ENCODE measurements at places on chromosomes 11 and 22.

DNA sequence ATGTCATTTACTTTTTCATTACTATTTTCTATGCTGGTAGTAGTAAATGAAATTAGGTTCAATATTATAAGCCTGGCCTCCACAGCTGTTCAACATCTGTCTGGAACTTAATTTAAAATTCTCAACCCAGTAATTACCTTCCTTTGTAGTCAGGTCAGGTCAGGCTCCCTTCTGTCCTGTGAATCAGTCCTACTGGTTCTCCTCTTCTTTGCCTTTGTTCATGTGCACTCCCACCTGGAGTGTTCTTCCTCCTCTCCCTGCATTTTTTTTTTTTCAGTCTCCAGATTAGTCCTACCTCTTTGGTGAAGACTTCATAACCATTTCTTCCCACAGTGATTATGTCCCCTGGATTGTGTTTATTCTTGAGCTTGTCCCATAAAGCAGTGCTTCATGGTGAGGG is 67.9 kb downstream of the DKK3 start:
- DNase-seq = no peak

DNA sequence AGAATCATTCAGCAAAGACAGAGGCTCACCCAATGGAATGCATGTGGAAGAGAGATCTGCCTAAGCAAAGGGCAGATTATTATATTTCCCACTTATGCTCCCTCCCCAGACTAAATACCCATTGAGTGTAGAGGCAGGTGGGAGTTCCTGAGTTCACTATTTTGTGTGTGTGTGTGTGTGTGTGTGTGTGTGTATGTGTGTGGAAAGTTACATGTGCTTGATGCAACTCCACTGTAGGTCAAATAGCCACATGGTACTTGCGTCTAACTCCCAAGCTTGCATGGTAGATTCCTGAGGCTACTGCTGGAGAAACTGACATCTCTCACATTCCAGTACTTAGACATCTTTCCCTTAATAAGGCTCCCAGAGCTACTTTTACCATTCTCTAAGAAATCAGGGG is 3.4 kb upstream of the COPB1 start:
- DNase-seq = no peak

- DNase-seq = no peak
Observed at GRCh38 chr22:23424031-23424430, 156.1 kb downstream of the IGLL1 start.

DNA sequence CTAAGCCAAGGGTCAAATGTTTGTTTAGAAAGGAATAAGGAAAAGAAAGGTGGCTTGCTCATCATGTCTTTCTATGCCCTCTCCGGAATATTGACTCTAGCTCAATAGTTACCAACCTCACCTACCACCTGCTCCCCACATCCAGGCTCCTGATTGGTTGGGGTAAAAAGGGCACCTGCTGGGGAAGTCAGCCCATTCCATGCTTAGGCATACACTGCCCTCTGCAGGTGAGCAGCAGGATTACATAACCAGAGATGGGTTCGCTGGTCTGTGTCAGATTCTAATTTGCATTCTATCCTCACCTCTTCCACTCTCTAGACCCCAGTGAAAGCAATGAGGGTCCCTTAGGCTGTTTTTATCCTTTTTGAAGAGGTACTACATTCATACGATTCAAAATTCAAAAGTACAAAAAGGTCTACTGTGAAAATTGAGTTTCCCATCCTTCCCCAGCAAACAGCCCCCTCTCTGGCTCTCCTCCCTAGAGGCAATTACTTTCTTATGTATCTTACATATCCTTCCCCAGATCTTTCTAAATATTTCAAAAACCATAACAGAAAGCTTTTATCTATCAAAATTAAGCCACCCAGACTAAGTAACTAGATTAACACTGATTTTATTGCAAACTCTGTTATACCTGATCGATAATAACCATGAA is 98.0 kb upstream of the ASPHD2 start:
- DNase-seq = peak; percentile 50

DNA sequence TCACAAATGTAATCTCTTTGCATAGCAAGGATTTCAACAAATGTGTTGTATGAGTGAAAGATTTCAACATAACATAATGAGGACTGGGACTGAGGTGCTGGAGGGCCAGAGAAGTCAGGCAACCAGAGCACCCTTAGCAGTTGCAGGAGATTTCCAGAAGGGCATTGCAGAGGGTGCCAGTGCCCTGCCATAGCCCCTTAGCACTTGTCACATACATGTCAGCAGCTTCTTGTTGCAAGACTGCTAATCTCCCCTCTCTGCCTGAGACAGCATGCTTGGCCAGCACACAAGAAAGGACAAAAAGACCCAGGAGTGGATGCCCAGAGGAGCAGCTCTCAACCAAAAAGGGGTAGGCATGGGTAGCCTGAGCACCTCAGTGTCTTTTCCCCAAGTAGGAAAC is 43.2 kb downstream of the BBOX1 start:
- DNase-seq = no peak

DNA sequence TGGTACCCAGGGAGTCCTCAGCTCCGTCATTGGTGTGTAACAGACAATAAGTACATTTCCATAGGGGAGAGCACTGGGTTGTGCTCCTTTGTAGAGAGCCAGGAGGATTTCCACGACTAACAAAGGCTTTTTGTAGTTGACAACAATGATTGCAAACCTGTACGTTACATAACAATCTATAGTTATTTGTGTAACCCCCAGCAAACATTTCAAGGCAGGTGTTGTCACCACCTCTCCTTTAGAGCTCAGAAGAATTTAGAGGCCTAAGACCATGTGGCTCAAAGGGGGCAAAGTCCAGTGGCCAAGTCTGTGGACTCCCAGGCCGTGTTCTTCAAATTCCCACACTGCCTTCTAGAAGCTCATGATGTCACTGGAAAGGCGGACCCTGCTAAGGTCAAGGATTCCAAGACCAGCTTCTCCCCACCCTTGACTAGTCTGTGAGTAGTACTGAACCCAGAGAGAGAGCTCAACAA is 15.8 kb downstream of the RPL27A start:
- DNase-seq = no peak

GRCh38 chr11:95788921-95789505 is 569 bp downstream of the FAM76B start:
- DNase-seq = peak; percentile 55

- DNase-seq = no peak
Observed at GRCh38 chr22:43171019-43171491, 15.9 kb downstream of the TTLL12 start.

DNA sequence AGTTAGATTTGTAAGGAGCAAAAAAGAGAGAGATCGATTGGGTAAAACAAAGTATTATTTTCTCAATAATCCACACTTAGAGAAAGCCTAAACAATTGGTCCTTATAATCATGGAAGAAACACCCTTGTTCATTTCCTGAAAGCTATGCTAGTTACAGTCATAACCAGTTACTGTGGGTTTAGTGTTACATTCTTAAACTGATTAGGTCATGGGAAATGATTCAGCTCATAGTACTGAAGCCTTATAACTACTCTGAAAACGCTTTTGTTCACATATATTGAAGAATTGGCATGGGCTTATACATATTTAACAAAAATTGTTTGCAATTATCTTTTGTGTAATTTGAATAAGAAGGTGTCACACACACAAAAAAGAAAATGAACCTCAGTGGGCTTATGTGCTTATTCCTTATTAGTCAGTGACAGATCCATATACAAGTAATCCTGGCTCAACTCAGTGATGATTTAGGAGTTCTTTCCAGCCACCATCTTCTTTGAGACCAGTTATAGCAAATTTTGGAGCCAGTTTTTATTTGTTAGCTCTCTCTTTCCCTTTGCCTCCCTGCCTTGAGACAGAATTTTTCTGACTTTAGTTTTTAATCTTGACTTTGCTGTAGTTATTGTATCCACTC is 198.5 kb upstream of the CTSC start:
- peak; percentile 89 for DNase-seq

- no peak for DNase-seq
Observed at GRCh38 chr11:9208726-9209501, 56.2 kb downstream of the DENND5A start.

GRCh38 chr11:119356349-119357031 is 10.0 kb upstream of the MFRP start:
- DNase-seq = peak; percentile 72

DNA sequence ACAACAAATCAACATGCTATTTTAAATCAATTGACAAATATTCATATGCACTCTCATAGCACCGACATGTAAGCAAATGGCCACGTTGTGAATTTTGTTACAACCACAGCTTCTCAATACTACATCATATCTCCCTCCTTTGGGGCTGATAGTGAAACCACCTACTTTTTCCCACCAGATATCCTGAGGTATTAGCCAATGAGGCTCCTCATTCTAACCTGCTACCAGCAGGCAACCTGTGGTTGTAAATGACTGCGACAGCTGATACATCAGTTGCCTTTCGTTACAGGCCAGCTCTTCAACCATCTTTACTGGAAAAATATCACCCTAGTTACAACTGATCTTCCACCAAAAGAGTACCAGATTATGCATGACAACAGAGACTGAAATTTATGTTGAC is 3.7 kb upstream of the XKR3 start:
- no peak for DNase-seq

GRCh38 chr11:112470355-112470754 is 209.7 kb upstream of the PLET1 start:
- DNase-seq = peak; percentile 52

- no peak for DNase-seq
Observed at GRCh38 chr22:24236656-24237055, 8.2 kb downstream of the GGT5 start.

Data from EL (cell line).